SK-N-SH (cell line): ENCODE measurements at places on chromosomes 1 and 21. TPM values are rescaled to one million over a fixed set of nuclear protein-coding genes. Genes with fewer than 3 reads are reported as not detected.

DNA sequence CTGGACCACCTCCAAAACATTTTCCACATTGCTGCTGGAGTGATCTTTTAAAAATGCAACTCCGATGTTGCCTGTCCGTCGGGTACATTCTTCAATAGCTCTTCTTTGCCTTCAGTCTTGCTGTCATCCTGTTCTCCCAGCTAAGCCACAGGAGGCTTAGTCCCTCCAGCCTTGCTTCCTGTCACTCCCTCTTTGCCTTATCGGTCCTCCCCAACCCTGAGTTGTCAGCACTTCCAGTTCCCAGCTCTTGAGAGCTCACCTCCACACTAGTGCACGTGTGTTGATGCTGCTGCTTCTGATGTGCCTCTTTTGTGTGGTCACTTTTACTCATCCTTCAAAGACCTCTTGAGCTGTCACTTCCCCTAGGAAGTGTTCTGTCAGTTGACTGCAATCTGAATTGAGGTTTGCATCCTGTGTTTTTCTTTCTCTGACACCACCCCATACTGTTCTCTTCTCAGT lies 15.3 kb downstream of the UCK2 start:
- no peak overlapping the region for H3K4me3 ChIP-seq
- H3K27me3 ChIP-seq: no peaks in the 10 kb centered on the region
- H3K36me3 ChIP-seq: no peaks in the 10 kb centered on the region
- H3K27ac ChIP-seq: 0 out of 2 replicates have a peak overlapping the region, but pooled peaks have one; percentile 6

DNA sequence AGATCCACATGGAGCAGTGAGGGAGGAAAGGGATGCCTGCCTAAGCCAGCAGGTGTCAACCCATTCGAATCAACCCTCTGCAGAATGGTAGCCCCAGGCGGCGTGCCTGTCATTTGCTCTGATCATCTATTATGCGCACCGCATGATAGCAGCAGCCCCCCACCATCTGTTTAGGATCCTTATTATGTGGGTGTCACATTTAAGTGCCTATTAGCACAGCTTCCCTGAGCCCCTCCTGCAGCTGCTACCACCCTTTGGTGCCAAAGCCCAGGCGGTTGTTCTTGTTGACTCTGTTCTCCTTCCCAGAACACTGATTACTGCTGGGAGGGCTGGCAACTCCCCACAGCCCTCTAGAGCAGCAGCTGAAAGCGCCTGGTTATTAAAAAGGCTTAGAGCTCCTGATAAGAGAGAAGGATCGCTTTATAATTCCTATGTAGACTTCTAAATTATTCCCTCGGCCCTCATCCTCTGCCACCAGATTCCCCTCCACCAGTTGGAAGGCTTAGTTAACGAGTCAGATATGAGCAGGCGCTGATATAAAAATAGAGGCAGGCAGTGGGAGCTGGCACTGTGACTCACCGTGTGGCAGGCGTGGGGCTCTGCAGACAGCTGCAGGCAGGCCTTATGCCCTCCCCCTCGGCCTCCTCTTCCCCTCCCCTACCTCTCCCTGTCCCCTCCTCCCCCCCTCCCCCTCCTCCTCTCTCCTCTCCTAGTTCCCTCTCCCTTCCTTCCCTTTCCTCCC lies 23.0 kb downstream of the ACTA1 start:
- peak overlapping the region; percentile 46 for H3K27ac ChIP-seq
- H3K4me3 ChIP-seq: no peak overlapping the region
- H3K4me1 ChIP-seq: peaks cover 10% of the 10 kb centered on the region
- no peaks in the 10 kb centered on the region for H3K36me3 ChIP-seq

DNA sequence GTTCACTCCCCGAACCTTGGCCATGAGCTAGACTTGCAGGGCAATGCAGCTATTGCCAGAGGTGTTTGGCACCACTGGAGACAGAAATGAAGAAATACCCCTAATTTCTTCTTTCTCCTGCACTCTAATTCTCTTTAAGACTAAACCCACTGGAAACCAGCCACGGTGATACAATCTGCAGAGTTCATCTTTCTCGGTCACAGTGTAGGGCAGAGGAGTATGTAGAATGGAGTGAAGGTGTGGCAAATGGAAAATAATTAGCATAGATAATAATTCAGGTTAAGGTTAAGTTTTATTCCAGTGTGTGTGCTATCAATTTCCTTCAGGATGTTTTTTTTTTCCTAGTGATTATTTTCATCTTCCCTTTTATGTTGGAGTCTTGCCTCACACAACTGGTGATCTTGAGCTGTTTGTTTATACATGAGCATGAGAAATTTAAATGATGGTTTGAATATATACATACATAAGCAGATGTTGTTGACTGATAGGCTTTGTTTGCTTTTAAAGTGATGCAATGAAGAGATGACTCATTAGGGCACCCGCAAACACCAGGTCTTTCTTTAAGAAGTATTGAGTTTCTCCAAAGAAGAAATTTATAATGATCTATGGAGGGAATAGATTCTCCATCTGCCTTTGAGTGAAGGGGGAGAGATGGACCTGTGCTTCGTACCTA lies 81.9 kb downstream of the SPATA17 start:
- H3K4me1 ChIP-seq: no peaks in the 10 kb centered on the region
- DNase-seq: no peak
- no peaks in the 10 kb centered on the region for H3K27me3 ChIP-seq

Gene A3GALT2
- polyA plus RNA-seq: 0.07 TPM in 1 of 2 replicates, not detected in the other

Gene PGBD5
- polyA plus RNA-seq: 0.15 and 0.39 TPM in 2 replicates

GRCh38 chr1:172507741-172508140 lies 25.2 kb upstream of the SUCO start:
- H3K27ac ChIP-seq: no peak overlapping the region
- H3K36me3 ChIP-seq: no peaks in the 10 kb centered on the region
- peaks cover 7% of the 10 kb centered on the region; the same call in 1 of the 2 replicates for H3K27me3 ChIP-seq
- H3K4me1 ChIP-seq: no peaks in the 10 kb centered on the region

- no peaks in the 10 kb centered on the region for H3K36me3 ChIP-seq
- H3K4me3 ChIP-seq: no peak overlapping the region
- DNase-seq: no peak
- no peaks in the 10 kb centered on the region for H3K4me1 ChIP-seq
- peaks cover 17% of the 10 kb centered on the region; the same call in 1 of the 2 replicates for H3K27me3 ChIP-seq
These were observed 1.8 kb upstream of the TMPRSS2 start for GRCh38 chr21:41509733-41510132.

DNA sequence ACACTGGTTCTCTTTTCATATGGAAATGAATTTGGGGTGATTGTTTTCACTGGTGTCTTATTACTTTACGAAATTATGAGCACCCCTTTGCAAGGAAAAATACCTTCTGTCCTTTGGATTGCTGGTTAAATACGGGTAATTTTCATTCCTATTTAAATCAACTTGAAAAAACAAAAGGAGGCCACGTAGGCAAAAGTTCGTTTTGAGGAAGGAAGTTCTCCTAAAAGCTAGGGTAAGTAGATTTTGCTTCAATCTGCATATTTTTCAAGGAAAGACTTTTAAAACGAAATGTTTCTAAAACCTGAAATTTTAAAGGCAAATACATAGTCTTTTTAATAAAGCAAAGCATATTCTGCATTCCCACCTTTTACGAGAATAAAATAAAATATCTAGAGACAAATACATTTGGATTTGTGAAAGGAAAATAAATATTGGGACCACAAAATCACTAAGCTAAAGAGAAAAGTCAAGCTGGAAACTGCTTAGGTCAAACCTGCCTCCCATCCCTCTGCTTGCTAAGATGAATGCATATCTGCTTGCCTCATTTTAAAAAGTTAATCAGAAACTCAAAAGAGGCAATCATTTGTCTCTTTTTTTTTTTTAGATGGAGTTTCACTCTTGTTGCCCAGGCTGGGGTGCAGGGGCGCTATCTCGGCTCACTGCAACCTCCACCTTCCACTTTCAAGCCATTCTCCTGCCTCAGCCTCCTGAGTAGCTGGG lies 70.9 kb upstream of the ETS2 start:
- no peak overlapping the region for H3K4me3 ChIP-seq
- H3K27ac ChIP-seq: no peak overlapping the region; the same call in 1 of the 2 replicates
- H3K4me1 ChIP-seq: peaks cover 6% of the 10 kb centered on the region
- DNase-seq: no peak
- no peaks in the 10 kb centered on the region for H3K27me3 ChIP-seq

Gene P3H1
- 64.3 and 66.8 TPM in 2 replicates for polyA plus RNA-seq

DNA sequence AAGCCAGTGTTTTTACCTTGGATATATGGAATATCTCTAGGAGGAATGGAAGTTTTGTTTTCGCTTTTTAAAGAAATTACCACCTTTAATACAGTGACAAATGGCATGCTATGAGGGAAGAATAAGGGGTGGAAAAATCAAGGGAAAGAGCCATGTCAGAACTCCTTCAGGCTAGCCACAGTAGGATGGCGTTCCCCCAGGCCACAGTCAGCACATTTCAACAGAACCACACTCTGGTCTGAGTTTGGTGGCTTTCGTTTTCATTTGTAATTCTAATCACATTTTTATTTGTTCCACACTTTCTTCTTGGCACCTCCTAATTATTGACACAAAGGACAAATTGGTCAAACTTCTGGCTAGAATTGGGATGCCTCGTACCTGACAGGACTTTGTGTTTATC lies 60.3 kb upstream of the RCOR3 start:
- H3K4me1 ChIP-seq: no peaks in the 10 kb centered on the region
- no peak overlapping the region for H3K4me3 ChIP-seq
- H3K36me3 ChIP-seq: no peaks in the 10 kb centered on the region

- no peaks in the 10 kb centered on the region for H3K27me3 ChIP-seq
- H3K4me1 ChIP-seq: no peaks in the 10 kb centered on the region
- H3K36me3 ChIP-seq: no peaks in the 10 kb centered on the region
- H3K27ac ChIP-seq: no peak overlapping the region
These were observed 474.3 kb downstream of the BRINP3 start for GRCh38 chr1:190003376-190003775.

- H3K4me1 ChIP-seq: peaks cover 4% of the 10 kb centered on the region
- no peak for DNase-seq
- H3K27ac ChIP-seq: peak overlapping the region; percentile 50
- no peaks in the 10 kb centered on the region for H3K27me3 ChIP-seq
- no peaks in the 10 kb centered on the region for H3K36me3 ChIP-seq
These were observed 21.3 kb downstream of the SCAF4 start for GRCh38 chr21:31710586-31710985.

GRCh38 chr1:154720328-154721297 lies 112.6 kb upstream of the ADAR start:
- no peaks in the 10 kb centered on the region for H3K27me3 ChIP-seq
- no peak for DNase-seq
- H3K4me3 ChIP-seq: no peak overlapping the region
- no peak overlapping the region for H3K27ac ChIP-seq

DNA sequence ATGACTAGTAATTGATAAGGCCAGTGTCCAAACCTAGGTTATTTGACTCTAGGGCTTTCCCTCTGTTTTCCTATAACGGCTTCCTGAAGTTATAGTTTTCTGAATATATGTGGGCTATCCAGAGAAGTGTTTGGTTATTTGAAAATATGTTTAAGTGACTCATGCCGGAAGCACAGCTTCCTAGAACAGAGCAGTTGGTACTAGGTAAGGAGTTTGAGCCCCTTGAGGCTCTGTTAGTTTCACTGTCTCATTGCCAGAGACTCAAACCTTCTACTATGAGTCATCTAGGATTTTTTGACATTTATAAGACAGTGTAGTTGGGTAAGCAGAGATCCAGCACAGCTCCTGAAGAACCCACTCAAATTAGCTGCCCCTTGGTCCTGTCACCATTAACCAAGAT lies 27.1 kb upstream of the LEPR start:
- H3K36me3 ChIP-seq: peaks cover 21% of the 10 kb centered on the region; the same call in 1 of the 2 replicates
- H3K4me3 ChIP-seq: no peak overlapping the region
- no peak overlapping the region for H3K27ac ChIP-seq
- DNase-seq: no peak

- H3K4me3 ChIP-seq: no peak overlapping the region
- H3K27ac ChIP-seq: no peak overlapping the region
- no peaks in the 10 kb centered on the region for H3K36me3 ChIP-seq
- H3K4me1 ChIP-seq: no peaks in the 10 kb centered on the region; the same call in 1 of the 2 replicates
- DNase-seq: no peak
- H3K27me3 ChIP-seq: no peaks in the 10 kb centered on the region
These were observed 60.4 kb downstream of the CAMK2N1 start for GRCh38 chr1:20425622-20426021.

DNA sequence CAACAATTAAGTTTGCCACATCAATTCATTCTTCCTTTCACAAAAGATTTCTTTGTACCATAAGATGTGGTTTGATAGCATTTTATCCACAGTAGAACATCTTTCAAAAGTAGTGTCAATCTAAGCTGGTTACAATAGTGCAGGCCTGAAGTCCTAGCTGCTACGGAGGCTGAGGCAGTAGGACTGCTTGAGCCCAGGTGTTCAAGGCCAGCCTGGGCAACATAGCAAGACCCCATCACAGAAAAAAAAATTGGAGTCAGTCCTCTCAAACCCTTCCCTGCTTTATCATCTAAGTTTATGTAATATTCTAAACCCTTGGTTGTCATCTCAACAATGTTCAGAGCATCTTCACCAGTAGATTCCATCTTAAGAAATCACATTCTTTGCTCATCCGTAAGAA lies 31.7 kb downstream of the DENND1B start:
- H3K4me3 ChIP-seq: no peak overlapping the region
- no peaks in the 10 kb centered on the region for H3K4me1 ChIP-seq
- peaks cover 7% of the 10 kb centered on the region for H3K36me3 ChIP-seq

GRCh38 chr1:18939398-18940302 lies 16.8 kb downstream of the IFFO2 start:
- H3K4me3 ChIP-seq: no peak overlapping the region
- no peaks in the 10 kb centered on the region for H3K27me3 ChIP-seq
- DNase-seq: no peak

DNA sequence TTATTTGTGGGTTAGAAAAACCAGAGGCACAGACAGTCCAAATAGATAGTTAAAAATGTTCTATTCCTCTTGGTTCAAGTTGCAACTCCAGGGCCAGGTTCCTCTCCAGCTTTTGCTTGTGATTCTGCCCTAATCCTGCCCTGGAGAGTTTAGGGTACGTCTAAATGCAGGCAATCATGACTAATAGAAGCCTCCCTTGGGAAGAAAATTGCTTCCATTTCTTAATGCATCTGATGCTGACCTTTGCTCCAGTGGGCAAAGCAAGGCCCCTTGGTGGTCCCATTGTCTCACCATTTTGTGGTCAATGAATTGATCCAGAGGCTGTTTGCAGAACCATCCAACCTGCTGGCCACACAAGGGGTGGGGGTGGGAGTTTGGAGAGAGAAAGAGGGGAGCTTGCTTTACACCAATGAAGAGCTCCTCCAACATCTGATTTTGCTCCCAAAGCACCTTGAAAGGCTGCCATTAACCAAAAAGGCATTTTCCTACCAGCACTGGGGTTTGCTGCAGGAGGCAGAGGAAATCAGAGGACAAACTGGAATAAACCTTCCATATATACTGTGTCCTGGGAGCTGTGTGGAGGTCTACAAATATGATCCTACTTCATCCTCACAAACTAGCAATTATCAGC lies 31.3 kb downstream of the C8B start:
- no peaks in the 10 kb centered on the region; the same call in 1 of the 2 replicates for H3K4me1 ChIP-seq
- H3K36me3 ChIP-seq: no peaks in the 10 kb centered on the region
- no peak overlapping the region for H3K4me3 ChIP-seq

Gene USP21
- polyA plus RNA-seq: 24.5 and 26.8 TPM in 2 replicates

DNA sequence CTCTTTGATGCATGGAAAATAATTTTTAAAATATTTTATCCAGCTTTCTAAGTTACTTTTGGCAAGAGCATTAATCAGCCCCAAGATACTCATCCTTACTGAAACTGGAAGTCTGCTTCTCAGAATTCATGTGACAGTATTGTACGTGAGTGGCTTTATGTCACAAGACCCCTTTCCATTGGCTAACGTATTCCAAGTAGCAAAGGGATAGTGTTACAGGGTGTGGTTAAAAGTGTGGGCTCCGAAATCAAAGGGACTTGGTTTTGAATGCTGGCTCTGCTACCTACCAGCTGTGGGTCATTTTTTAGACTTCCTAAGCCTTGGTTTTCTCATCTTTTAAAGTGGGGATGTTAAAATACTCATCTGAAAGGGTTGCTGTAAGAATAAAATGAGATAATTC lies 91.7 kb downstream of the RHOU start:
- no peak for DNase-seq
- H3K36me3 ChIP-seq: no peaks in the 10 kb centered on the region
- H3K4me1 ChIP-seq: peaks cover 7% of the 10 kb centered on the region
- no peak overlapping the region for H3K4me3 ChIP-seq
- no peaks in the 10 kb centered on the region for H3K27me3 ChIP-seq

Gene OR2L5
- not detected in 2 replicates for polyA plus RNA-seq
